ENCODE measurements at places on chromosomes 16 and 17.

- DNase-seq = no peak
These were observed 7.9 kb upstream of the DHRS11 start for GRCh38 chr17:36583787-36584186.

DNA sequence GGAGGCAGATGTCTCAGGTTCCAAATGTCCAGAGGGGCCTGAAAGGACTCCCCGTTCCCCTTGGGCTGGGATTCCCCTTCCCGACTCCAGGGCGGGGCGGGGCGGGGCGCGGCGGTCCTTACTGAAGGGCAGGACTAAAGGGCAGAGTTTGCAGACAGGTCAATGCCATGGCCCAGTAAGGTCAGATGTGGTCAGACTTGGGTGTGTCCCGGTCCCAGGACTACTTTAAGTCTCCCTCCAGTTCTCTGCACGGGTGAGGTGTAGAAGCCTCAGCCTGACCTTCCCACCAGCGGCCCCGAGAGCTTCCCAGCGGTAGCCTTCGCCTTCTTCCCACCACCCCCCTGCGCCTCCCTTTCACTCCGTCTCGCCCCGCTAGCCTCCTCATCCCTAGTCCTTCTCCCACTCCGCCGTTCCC, 532 bp downstream of the KDM6B start:
- DNase-seq = no peak

DNA sequence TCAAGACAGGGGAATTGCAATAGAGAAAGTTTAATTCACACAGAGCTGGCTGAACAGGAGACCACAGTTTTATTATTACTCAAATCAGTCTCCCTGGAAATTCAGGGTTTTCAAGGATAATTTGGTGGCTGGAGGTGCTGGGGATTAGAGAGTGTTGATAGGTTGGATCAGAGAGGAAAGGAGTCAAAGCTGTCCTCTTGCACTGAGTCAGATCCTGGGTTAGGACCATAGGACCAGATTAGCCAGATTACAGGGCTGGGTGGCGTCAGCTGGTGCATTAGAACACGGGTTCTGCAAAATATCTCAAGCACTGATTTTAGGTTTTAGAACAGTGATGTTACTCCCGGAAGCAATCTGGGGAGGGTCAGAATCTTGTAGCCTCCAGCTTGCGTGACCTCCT, 1.8 kb upstream of the NSMCE1 start:
- no peak for DNase-seq

DNA sequence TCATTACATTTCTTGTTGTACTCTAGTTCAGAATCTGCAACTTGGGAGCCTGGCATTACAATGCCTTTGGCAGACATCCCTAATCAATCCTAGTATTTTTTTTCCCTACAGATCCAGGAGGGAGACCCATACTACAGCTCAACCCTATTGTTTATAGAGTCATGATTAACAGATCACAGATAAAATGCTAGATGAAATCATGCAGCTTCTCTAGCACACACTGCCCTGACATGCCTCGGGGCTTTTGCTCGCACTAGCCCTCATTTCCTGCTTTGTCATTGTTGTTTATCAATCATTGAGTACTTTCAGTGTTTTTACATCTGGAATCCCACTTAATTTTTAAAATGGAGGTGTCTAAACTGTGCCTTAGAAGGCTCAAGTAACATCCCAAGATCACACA, 412.5 kb downstream of the CA10 start:
- DNase-seq = no peak

GRCh38 chr16:324451-325334, 27.8 kb downstream of the AXIN1 start:
- DNase-seq = no peak

DNA sequence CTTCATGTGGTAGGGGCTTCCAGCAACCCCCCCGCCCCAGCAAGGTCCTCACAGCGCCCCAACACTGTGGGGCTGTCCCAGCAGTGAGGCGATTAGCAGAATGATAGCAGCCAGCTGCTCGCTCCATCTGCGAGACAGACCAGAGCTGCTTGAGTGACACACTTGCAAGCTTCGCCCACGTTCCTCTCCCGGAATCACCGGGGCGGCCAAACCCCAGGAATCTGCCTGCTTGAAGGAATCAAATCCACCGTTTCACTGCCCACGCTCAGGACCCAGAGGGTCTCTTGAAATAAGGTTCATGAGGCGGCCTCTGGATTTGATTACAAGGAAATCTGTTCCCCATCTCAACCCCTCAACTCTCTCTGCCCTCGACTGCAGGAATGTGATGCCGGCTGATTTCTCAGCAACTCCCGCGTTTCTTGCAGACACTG, 356.0 kb downstream of the C16orf95 start:
- DNase-seq = no peak

- DNase-seq = no peak
These were observed 69.3 kb downstream of the FTO start for GRCh38 chr16:53773150-53773846.

DNA sequence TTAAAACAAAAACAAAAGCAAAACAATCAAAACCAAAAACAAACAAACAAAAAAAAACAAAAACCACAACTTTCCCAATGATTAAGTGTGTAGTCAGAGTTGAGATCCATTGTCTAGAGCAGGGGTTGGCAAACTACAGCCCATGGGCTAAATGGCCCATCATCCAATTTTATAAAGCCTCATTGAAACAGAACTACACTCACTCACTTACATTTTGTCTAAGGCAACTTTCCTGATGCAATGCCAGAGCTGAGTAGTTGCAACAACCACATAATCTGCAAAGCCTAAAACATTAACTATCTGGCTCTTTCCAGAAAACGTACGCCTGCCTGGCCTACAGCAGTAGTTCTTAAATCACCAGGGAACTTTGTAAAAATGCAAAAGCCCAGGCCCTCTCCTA, 124.1 kb downstream of the SOX9 start:
- no peak for DNase-seq

GRCh38 chr16:1929105-1929504, 10.9 kb upstream of the HS3ST6 start:
- DNase-seq = no peak

DNA sequence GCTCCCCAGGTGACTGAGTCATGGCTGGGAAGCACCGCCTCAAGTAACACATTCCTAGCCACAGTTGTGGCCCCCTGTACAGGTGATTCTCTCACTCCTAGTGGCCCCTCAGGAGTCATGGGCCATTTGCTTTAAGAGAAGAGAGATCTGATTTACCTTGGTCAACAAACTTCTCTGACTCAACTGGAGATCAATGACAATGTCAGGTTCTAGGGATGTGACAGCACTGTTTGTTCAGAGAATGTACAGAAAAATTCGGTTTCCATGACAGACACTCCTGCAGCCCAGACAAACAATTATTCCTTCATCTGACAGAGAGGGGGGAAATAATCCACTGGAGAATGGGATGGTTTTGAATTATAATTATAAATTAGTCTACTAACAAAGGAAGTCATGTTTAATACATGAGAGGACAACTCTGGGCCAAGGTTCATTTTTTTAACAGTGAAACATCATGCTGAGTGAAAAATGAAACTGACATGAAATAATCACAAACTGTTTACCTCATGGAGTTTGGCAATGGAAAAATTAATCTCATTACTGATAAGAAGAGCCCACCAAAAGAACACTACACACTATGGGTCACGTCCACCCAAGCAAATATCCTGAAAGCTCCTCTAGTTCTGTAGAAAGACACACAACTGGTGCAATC, 9.7 kb downstream of the ERN1 start:
- DNase-seq = no peak

- DNase-seq = no peak
These were observed 11.3 kb upstream of the MLLT6 start for GRCh38 chr17:38693700-38694329.

- DNase-seq = no peak
These were observed 101.9 kb upstream of the COX10 start for GRCh38 chr17:13967416-13967815.

GRCh38 chr16:73056921-73057290, 9.0 kb upstream of the ZFHX3 start:
- no peak for DNase-seq

DNA sequence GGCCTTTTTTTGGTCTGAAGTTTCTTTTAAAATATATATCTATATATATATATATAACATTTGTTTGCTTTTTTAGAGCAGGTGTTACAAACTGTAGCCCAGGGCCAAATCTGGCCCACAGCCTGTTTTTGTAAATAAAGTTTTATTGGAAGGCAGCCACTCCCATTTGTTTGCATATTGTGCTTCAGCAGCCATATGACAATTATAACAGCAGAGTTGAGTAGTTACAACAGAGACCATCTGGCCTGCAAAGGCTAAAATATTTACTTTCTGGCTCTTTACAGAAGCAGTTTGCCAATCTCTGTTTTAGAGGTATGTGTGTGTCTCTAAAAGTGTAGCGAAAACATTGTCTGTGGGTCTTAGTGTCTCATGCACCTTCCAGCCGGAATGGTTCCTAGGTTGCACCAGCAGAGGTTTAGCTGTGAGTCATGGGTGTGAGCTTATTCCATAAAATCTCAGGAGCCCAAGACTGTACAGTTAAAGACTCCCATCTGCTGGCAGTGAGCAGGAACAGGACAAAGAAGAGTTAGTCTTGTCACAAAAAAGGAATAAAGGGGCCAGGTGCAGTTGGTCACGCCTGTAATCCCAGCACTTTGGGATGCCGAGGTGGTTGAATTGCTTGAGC, 23.8 kb downstream of the LCMT1 start:
- no peak for DNase-seq

GRCh38 chr16:13552062-13552959, 367.6 kb upstream of the ERCC4 start:
- no peak for DNase-seq

GRCh38 chr16:47234-47633, 6.2 kb downstream of the POLR3K start:
- no peak for DNase-seq

DNA sequence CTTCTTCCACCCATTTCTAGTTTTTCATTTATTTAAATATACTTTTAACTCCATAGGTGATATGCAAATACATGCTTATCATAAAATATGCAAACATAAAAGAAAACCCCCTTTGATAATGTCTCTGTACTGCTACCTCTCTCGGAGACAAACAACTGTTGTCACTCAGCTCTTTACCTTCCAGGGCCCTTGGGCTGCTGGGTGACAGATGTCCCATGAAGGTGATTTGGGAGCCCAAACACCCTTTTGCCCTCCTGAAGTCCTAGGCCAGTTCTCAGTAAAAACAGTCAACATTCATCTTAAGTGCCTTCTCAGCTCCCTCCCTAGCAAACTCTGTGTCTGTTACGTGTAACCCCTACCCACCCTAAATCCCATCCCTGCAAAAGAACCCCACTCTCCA, 37.5 kb downstream of the CHD9 start:
- DNase-seq = no peak

GRCh38 chr17:7296189-7296861, 1.9 kb upstream of the YBX2 start:
- no peak for DNase-seq

GRCh38 chr16:86727131-86727530, 148.8 kb downstream of the FOXL1 start:
- no peak for DNase-seq

All from non-pigmented ciliary epithelial cell (primary cell).